A172 (cell line): ENCODE measurements at places on chromosomes 12 and 14. TPM values are rescaled to one million over a fixed set of nuclear protein-coding genes. Genes with fewer than 3 reads are reported as not detected.

PMEL gene
- total RNA-seq, result 1.1 and 2.0 TPM in 2 replicates

GRCh38 chr12:71671311-71671710 is 7.2 kb downstream of the THAP2 start:
- no peak for DNase-seq

DNA sequence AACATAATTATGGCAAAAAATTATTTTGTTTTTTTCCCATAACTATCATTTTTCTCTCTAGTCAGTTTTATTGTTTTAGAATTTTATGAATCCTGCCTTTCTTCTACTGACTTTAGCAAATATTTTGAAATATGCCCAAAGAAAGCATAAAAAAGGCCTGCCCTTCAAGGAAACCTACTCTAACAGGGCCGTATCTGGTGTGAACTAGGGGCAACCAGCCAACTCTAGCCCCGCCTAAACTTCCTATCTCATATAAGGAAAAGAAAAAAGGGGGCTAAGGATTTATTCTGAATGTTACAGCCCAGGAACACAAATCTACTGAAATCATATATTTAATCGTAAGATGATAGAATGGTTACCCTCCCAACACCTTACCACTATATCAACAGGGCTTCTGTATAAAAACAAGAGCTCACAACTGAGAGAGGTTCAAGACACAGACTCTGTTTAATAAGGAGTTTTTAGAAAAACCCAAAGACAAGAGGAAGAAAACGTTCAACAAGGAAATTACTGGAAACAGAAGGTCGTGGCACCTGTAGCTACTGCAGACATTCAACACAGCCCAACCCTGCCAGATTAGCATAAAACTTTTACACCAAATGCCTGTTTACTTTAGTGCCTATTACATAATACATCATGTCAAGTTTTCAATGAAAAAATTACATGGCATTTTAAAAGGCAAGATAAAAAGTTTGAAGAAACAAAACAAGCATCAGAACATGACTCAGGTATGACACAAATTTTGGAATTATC is 12.9 kb upstream of the EPYC start:
- DNase-seq, result no peak

- no peak for DNase-seq
These were observed 112.1 kb downstream of the DICER1 start for GRCh38 chr14:95045106-95045701.

GRCh38 chr14:102095871-102096568 is 9.2 kb upstream of the HSP90AA1 start:
- no peak for DNase-seq

DNA sequence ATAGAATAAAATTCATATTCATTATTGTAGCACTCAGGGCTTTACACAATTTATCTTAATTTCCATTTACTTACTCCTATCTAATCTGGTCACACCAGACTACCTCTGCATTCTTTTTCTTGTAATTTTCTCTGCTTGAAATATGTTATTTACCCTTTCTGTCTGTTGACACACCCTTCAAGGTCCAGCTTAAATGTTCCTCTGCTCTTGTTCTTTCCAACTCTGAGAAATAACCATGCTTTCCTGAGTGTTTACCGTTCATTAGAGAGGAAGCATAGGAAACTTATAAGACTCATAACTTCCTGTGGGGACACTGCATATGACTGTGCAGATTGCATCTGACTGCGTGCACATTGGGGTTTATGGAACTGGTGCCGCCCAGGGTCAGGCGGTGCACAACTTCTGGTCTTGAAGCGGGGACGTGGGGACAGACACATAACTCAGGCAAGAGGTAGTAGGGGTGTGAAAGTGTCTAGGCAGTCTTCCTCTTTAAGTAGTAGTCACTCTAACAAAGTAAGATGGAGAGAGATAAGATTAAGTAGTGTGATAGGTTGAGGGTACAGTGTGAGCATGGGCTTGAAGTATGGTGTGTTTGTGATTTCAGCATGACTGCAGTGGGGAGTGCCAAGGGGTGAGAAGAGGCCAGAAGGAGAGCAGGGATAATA is 42.6 kb upstream of the FOXJ2 start:
- no peak for DNase-seq

DNA sequence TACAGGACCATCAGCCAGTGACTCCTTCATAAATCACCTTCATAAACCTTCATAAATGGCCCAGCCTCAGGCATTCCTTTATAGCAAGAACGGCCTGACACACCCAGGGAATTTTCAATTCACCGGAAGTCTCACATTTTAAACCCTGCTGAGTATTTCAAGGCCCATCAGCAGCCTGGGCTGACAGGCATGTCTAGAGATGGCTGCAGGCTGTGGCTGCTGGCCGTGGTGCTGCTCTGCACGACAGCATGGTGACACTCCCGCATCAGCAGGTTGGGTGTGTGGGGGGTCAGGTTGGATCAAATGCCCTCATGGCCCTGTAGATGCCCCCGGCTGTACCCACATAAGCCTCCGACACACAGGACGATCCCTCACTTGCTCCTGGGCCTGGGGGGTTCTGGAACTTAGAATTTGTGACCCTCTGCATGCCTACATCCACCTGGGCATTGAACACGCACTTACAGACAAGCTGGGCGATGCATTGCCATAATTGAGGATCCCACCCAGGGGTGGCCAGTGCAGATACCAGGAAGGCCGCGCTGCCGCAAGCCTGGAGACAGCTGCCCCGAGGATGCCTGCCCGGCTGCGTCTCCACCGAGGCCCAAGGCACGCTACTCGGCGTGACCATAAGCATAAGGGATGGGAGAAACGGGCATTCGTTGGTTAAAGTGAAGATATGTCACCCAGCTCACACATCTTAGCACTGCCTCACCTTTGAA is 124.3 kb downstream of the PIWIL1 start:
- no peak for DNase-seq

SSPN gene
- 0.93 and 1.3 TPM in 2 replicates for total RNA-seq

GRCh38 chr12:29281371-29282005 is 99.5 kb downstream of the ERGIC2 start:
- no peak for DNase-seq

DNA sequence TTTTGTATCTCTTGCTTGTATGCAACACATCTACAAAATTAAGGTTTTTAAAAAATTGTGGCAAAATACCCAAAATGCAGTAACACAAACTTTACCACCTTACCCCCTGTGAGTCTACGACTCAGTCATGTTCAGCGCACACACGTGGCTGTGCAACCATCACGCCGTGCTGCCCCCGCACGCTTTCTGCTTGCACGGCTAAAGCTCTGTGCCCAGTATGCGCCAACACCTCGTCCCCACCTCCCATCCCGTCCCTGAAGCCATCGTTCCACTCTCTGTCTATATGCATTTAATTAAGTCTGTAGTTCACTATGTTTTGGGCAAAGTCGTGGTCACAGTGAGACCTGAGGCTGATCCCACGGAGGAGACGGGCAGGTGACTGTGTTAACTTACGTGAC is 36.4 kb downstream of the FZD10 start:
- DNase-seq, result no peak

CAPZA3 gene
- total RNA-seq, result not detected in 2 replicates

RNF212B gene
- total RNA-seq, result not detected in 2 replicates

DNA sequence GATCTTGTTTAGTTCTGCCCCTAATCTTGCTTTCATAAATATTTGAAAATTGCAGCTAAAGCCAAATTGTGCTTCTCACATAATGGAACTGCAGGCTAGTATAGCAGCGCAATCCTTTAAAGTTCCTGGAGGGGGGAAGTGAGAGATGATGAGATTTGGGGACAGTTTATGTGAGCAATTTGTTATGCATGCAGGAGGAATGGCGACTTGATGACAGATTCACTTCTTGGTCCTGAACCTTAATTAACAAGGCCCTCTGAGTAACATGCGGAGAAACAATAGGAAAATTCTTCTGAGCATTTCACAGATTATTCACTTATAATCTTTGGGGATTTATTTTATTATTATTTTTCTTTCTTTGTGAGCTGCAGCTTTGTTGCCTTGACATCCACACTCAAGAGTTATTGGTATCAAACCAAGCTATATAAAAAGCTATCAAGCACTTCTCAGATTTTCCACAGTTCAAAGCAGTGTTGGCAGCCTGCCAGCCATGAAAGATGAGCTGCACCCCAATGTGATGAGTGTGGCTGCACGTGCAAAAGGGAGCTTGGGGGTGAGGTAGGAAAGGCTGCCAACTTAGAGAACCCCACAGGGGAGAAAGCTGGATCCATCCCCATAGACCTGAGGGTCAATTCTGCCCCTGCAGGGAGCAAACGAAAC is 1662.2 kb upstream of the FLRT2 start:
- no peak for DNase-seq

DNA sequence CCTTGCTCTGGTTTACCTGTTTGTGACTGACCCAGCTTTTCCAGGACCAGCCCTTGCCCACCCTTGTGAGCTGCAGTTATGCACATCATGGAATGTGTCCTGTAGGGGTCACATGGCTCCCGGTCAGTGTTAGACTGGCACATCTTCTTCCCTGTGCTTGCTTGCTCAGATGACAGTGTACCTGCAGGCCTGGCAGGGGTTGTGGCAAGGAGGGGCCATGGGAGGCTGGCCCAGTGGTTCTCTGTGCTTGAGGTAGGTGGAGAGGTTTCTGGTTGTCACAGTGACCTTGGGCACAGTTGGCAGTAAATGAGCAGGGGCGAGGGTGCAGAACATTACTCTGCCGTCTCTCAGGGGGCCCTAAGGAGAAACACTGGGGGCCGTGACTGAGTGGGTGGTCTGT is 27.6 kb upstream of the RD3L start:
- no peak for DNase-seq

DNA sequence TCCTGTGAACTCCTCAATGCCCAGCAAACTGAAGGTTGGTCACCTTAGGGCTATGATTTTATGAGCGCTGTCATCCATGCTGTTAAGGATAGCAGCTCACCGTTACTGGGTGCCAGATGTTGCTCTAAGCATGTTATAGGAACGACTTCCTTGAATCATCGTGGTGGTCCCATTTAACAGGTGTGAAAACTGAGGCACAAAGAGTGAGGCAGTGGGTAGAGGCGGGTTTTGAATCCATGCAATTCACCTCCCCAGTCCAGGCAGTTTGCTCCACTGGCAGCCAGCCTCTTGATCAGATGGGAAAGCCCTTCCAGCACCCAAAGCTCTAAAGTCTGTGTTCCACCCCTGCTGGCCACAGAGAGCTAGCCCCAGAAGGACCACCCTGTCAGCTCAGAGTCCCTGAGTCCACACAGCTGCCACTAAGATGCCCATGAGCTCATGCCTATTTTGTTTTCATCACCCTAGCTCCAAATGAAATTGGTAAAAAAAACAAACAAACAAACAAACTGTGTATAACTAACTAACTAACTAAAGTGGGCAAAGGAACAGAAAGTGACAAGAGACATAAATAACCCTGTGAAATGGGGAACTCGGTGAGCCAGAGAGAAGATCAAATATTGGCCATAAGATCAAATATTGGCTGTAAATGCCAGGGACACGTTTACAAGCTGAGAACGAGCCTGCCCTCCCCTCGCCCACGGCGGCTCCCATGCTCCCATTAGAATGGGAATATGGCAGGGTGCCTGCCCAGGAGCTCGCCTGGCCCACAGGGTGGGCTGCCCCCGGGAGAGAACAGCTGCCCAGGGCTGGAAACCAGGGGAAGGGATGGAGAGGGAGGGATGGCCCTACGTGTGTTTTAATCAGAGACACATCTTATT is 72.3 kb upstream of the RFLNA start:
- DNase-seq, result no peak

- DNase-seq, result no peak
These were observed 18.1 kb downstream of the MLXIP start for GRCh38 chr12:122096591-122097149.

DNA sequence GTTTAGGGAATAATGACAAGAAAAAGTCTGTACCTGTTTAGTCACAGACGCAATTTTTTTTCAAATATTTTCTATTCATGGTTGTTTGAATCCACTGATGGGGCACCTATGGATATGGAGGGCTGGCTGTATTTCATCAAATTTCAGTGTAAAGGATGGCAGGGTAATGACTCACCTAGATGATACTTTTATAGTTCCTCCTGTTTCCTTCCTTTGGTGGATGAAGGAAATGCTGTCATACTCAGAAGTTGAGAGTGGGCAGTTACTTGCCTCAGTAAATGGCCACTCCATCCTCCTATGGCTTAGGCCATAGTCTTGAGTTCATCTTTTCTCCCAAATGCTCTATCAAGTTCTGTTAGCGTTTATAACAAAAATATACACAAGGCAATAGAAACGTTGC is 18.9 kb upstream of the C12orf71 start:
- DNase-seq, result peak; percentile 31

SSTR1 gene
- total RNA-seq, result not detected in 2 replicates

GRCh38 chr12:63404611-63405010 is 253.6 kb upstream of the AVPR1A start:
- no peak for DNase-seq

ADCY4 gene
- 0.05 TPM in 1 of 2 replicates, not detected in the other for total RNA-seq

NGB gene
- not detected in 2 replicates for total RNA-seq

MYH6 gene
- not detected in 2 replicates for total RNA-seq

- DNase-seq, result no peak
These were observed 728.0 kb downstream of the FLRT2 start for GRCh38 chr14:86257973-86258372.

DNA sequence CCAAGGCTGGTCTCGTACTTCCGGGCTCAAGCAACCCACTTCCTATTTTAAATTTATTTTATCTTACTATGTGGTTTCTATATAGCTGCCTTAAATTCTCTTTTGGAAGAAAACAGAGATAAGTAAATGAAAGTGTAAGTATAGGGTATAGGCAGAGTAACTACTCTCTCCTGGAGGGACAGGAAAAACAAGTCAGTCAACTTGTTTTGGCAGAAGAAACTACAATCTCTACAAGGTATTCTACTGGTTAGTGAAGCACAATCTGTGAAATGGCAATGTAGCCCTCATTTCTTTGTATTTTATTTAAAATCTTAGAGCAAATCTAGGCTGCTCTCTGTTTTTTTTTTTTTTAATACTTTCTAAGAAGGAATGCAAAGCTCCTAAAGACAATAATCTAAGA is 55.4 kb downstream of the UBR7 start:
- DNase-seq, result no peak

DNA sequence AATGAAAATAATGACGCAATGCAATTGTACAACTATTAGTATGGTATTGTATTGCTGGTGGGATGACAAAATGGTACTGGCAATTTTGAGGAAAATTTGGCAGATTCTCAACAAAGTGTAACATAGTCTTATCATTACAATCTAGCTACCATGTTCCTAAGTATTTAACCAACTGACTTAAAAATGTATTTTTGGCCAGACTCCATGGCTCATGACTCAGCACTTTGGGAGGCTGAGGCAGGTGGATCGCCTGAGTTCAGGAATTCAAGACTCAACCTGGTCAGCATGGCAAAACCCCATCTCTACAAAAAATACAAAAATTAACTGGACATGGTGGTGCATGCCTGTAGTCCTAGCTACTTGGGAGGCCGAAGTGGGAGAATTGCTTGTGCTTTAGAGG is 1409.5 kb downstream of the AACS start:
- no peak for DNase-seq

- DNase-seq, result no peak
These were observed 167.8 kb downstream of the CHST11 start for GRCh38 chr12:104624529-104624928.
